DMS 273 treated with DMSO at 0.1 percent for 48 hours (cell line): ENCODE measurements at places on chromosomes 5 and 9.
A peak's percentile ranks its signal among the peaks of the same experiment; 100 is the strongest.

DNA sequence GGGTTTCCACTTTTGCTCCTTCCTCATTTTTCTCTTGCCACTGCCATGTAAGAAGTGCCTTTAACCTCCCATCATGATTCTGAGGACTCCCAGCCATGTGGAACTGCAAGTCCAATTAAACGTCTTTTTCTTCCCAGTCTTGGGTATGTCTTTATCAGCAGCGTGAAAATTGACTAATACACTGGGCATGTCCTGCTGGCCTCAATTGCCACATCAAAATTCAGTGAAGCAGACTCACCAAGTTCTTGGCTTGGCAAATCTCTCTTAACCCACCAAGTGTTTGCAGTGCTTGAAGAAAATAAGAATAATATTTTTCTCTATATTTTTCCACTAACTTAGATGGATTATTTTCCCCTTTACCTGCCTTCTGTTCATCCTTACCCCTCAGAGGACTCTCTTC, 212.0 kb downstream of the BRINP1 start:
- no peak for DNase-seq

- no peak for DNase-seq
Measured at GRCh38 chr9:286071-286740, 71.5 kb downstream of the DOCK8 start.

DNA sequence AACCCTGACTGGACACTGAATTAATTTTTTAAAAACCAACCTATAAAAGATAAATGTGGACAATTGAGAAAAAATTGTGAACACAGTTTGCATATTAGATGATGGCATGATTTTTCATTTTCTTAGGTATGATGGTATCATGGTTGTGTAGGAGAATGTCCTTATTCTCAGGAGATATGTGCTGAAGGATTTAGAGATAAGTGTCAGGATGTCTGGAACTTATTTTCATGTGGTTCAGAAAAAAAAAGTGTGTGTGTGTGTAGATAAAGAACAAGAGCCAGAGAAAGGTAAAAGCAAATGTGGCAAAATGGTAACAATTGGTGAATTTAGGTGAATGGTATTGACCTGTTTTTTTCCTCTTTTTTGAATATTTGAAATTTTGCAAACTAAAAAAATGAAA, 4.0 kb downstream of the GNPDA1 start:
- no peak for DNase-seq

GRCh38 chr5:139458580-139459407, 3.7 kb downstream of the ECSCR start:
- DNase-seq = no peak

DNA sequence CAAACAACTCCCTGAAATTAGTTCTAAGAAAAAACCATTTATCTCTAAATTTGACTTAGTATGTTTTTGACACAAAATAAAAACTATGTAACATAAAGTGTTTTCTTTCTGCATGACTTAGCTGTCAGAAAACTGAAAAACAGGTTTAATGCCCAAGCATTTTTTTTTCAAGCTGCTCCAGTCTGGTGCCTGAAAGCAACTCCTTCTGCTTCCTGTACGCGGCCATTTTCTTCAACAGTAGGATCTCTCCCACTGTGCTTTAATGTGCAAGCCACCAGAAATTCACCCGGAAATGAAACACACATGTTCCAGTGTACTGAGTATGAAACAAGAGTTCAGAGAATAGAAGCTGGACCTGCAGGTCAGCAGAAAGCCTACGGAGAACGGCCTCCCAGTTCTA, 161.2 kb downstream of the MED27 start:
- DNase-seq = no peak

- peak; percentile 86 for DNase-seq
Measured at GRCh38 chr5:34007621-34008600, at the start of gene AMACR. AMACR (minus strand) TSS chr5:34008050; CDS start chr5:34008019, 31 bp downstream.

- DNase-seq = peak; percentile 89
Measured at GRCh38 chr5:15763754-15764153, 263.8 kb downstream of the FBXL7 start.

DNA sequence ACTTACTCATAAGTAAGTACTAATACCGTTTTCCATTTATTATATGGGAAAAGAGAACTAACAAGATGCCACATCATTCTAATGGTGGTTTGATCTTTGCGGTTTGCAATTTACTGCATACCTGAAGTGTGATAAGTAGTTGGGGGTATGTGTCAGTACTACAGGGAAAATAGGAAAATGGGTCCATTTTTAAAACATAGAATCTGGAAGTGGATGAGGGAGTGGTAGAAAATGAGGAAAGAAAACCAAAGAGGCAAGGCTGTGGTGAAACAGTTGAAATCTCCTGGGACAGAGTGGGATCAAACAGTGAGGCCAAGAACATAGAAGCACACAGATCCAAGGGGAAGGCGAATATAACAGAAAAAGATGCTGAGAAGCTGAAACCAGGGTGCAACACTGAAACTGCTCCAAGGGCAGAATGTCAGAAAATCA, 6.7 kb downstream of the ADAMTSL1 start:
- DNase-seq = no peak

DNA sequence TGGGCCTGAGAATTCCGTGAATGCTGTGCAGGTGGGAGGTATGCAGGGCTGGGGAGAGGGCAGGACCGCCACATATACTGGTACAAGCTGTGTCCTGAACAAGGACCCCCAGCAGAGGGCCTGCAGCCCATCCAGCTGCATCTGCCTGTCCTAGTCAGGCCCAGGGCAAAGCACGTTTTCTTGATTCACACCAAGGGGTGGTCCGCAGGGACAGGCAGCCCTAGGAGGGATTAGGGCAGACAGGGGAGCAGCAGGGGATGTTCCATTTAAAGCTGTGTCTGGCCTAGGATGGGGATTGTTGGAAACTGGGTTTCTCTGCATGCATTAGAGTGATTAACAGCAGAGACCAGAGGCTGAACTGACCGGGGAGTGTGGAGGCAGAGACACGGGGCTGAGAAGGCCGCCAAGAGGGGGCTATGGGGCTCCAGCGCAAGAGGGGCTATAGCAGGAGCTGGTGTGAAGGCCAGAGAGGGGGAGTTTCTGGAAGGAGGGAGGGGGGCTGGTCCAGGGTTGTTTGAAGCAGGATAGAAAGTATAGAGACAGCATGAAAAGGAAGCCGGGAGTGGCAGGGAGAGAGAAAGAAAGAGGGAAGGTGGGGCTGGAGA, 2.7 kb downstream of the GRM6 start:
- DNase-seq = no peak

- DNase-seq = no peak
Measured at GRCh38 chr9:137778914-137779313, 98.7 kb upstream of the CACNA1B start.

DNA sequence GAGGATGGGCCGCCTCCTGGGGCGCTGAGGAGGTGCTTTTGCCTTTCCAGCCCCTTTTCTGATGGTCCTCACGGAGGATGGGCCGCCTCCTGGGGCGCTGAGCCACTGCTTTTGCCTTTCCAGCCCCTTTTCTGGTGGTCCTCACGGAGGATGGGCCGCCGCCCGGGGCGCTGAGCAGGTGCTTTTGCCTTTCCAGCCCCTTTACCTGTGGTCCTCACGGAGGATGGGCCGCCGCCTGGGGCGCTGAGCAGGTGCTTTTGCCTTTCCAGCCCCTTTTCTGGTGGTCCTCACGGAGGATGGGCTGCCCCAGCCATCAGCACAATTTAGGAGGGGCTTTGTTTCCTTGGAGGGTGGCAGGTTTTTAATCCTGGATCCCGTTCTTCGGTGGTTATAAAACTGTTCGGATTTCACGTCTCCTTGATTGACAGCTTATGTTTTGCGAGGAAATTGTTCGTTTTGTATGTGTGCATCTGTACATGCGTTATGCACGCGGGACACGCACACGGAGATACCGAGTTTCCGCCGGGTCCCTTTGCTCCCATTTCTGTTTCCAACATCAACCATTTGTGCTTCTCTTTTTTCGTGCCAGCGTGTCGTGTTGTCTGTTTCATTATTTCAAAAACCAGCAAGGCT, 34.7 kb upstream of the SLC9A3 start:
- no peak for DNase-seq

DNA sequence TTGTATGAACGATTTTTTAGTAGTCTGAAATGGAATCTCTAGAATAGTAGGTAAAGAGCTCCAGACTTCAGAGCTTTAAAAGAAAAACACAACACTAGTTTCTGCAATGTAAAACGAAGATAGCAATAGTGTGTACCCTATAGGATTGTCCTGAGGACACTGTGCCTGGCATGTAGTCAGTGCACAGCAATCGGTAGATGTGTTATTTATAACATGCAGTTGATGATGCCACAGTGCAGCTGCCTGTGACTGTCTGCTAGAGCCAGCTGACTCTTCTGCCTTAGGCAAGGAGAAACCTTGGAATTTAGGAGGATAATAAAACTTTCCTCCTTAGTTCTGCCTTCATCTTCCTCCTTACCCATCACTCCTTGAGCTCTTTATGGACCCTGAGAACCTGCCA, 27.7 kb upstream of the TMOD1 start:
- DNase-seq = no peak

DNA sequence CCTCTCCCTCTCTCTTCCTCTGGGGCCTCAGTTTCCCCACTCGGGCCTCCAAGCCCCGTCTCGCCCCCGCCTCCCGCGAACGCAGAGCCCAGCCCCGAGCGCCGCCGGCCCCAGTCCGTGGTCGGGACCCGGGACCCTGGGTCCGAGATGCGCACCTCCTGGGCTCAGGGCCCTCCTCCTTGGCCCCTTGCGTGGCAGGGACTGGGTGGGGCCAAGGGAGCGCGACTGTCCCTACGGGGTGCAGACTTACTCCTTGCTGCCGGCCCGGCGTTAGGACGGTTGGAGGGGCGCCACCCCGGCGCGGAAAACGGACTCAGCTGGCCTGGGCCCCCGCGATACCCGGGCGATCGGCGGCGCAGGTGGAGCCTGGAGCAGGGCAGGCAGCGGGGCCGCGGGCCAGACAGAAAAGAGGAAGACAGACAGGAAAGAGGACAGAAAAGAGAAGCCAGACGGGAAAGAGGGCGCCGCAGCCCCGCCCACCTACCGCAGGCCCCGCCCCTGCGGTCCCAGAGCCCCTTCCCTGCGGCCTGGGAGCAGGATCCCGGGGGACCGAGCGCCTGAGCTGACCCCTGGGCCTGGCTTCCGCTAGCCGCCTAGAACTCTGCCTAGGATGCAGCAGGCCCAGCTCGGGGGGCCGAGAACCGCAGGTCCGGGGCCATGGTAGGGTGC, at the start of gene GBGT1:
Gene GBGT1, minus strand, starts transcription at position 411 of the 669 bp plus-strand sequence. CDS start 1,502 bp downstream, outside the sequence.
- no peak for DNase-seq

GRCh38 chr5:24474685-24475084, 170.1 kb downstream of the CDH10 start:
- DNase-seq = no peak

DNA sequence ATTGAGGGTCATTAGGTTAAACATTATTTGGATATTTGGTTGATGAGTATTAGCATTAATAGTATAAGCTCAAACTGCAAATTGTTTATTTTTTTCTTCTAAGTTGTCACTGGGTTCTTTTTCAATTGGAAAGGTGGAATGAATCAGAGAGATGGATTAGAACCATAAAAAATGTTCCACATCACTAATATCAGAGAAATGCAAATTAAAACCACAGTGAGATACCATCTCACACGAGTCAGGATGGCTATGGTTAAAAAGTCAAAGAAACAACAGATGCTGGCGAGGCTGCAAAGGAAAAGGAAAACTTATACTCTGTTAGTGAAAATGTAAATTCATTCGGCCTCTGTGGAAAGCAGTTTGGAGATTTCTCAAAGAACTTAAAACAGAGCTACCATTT, 122.8 kb downstream of the CCDC192 start:
- DNase-seq = no peak

- no peak for DNase-seq
Measured at GRCh38 chr5:145838276-145838675, 3.1 kb upstream of the PRELID2 start.

DNA sequence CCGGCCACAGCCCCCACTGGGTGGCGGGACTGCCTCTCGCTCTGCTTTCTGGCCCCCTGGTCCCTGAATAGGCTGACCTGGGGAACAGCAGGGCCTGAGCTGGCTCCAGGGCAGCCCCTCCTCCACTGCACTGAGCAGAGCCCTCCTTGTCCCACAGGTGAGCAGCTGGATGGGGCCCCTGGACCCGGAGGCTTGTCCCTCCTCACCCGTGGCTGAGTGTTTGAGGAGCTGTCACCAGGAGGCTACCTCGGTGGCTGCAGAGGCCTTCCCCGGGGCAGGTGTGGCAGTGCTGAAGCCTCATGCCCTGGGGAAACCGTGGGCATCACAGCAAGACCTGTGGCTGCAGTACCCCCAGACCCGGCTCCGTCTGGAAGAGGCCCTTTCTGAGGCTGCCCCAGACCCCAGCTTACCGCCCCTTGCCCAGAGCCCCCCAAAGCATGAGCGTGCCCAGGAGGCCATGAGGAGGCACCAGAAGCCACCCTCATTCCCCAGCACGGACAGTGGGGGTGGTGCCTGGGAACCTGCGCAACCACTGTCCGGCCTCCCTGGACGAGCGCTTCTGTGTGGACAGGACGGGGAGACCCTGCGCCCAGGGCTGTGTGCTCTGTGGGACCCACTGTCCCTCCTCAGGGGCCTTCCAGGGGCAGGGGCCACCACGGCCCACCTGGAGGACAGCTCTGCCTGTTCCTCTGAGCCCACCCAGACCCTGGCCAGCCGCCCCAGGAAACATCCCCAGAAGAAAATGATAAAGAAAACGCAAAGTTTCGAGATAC, 28.5 kb upstream of the LRRC14B start:
- DNase-seq = no peak

DNA sequence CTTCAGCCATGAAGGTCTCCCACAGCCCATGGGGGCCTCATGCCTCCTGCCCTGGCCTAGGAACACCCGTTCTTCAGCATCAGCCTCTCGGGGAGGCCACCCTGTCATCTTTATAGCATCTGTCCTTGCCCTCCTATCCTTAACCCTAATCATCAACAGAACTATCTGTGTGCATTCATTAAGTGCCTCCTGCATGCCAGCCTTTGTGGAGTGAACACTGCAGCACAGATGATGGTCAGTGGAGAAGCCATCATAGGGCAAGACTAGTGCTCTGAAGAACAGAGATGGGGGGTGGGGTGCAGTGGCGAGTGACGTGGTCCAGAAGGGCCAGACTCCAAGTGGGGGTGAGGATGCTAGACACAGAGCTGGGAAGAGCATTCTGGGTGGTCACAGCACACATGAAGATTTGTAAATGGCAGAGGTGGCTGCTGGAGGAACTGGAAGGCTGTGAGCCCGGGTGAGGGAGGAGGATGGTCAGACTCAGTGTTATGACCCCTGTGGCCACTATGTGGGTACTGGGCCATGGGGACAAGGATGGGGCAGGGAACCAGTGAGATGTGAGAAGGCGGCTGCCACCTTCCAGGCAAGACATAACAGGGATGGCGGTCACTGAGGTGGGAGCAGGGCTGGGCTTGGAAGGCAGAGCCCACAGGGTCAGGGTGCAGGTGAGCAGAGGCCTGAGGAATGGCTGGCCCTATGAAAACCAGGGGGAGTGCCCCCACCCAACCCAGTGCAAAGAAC, 3.6 kb upstream of the CARD19 start:
- no peak for DNase-seq

DNA sequence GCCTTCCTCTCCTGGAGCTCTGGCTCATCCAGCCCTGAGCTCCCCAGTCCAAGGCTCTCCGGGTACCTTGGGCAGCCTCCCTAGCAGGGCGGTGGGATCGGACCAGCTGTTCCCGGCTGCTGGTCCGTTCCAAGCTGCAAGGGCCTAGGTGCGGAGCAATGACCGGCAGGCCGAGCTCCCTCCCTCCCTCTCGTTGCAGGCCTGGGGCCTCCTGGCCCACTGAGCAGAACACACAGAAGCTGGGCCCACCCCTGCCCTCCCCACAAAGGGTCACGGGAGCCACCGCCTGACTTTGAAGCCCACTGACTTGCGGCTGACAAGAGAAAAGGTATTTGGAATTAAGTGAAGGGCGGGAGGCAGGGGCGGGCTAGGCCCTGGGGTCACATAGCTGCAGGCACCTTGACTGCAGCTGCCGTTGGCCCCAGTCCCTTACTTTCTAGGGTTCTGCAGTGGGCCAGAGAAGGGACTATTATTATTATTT, 104.7 kb upstream of the IER5L start:
- no peak for DNase-seq

- no peak for DNase-seq
Measured at GRCh38 chr5:59976342-59976741, 82.8 kb upstream of the PDE4D start.
